ENCODE measurements at places on chromosomes 7 and 10. TPM values are rescaled to one million over a fixed set of nuclear protein-coding genes. Genes with fewer than 3 reads are reported as not detected.

DNA sequence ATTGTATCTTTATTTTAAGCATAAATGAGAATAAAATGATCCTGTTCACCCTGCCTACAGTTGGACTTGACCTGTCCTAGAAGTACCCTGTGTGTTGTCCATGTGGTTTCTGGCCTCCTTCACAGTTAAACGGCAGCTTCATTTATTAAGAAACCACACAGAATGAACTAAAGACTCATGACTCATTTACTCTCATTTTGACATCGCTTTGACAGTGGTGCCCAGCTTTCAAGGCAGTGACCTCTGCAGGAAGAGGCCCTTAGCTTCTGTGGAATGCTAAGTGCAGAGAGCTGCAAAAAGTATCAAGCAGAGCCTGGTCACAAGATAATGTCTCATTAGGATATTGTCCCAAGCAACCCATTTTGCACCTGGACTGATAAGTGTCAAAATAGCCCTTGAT lies 93.4 kb downstream of the AVL9 start:
- DNase-seq, result no peak

- no peak for DNase-seq
Measured at GRCh38 chr7:108284349-108285002, 154.3 kb upstream of the LAMB4 start.

GRCh38 chr10:68231106-68231816 lies 652 bp downstream of the ATOH7 start:
- DNase-seq, result peak; percentile 92

DNA sequence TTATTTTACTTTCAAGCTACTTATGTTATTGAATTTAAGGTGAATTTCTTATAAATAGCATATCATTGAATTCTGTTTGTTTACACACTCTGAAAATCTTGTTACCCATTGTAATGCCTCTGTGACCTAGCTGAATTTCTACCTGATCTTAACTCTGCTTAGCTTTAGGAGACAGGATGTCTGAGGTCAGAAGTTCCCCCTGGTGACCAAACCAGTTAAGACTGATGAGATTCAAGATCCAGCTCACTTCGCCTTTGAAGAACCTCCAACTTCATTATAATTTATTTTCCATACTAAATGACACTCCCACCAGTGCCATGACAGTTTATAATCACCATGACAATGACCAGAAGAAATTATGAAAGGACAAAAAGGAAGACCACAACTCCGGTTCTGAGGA lies 213.4 kb upstream of the CDC14C start:
- no peak for DNase-seq

GRCh38 chr10:930625-931325 lies 730 bp downstream of the LARP4B start:
- peak; percentile 74 for DNase-seq

INMT gene
- polyA plus RNA-seq, result 3.2 TPM

MRLN gene
- polyA plus RNA-seq, result 5.0 TPM

IL2RA gene
- 0.60 TPM for polyA plus RNA-seq

DNA sequence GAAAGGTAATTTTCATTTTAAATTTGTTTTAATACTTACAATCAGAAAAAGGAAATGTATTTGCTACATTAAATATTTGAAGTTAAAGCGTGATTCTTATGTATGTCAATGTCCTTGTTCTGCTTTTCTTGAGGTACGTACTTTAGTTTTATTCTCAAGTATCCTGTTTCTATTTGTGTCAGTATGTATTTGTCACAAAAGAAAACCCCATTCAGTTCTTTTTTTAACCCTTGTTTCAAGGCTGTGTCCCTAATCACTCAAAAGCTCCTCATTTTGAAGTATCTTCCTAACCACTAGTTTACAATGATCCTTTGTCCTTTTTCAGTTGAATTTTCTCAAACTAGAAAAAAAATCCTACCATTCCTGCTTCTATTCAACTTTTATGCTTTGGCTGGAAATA lies 25.2 kb downstream of the NHLRC2 start:
- DNase-seq, result no peak

DNA sequence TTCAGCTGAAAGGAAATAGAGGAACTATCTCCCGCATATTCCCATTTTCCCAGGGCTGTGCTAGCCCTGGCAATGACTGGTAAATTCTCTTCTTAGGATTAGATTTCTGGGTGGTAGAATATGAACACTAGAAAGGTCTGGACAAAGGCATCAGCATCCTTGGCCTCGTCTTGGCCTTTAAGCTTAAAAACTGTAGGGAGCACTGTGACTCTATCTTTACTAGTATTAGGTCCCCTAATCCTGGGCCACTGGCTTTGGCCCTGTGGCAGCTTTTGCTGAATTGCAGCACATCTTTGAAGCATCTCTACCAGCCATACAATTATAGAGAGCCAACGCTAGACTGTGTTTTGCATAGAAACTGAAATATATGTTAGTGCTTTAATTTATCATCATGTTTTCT lies 41.5 kb upstream of the EBLN1 start:
- no peak for DNase-seq

DNA sequence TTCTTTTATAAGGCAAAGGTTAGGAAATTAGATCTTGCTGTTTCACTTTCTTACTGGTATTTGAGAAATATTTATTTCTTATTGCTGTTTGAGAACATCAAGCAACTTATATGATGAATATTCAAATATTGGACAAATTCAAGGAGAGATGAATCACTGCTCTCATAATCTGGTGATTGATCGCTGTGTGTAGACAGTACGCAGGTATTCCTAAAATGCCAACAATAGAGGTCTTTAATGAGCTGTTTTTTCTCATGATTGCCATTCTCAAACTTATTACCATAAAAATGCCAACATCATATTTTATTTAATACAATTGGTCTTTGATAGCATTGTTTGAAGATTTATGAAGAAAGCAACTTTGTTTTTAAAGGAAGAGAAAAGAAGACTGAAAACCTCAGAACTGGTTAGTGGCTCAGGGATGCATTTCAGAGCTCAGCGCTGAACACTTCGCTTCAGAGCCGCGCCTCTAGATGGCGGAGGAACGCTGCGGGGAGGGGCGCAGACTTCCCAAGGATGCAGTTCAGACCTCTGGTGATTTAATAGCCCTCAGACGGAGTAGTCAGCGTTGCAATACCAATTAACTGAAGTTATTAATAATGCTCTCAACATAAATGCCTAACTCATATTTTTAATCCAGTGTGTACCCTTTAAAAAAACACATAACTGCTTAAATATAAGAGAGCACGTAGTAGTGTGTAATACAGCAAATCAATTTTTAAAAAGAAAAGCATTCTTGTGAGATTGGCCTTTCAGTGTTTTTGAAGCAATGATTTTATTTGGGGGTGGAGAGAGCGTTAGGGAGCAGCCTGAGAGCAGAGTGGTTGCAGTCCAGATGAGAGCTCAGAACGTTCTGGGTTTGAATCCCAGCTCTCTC lies 38.5 kb upstream of the STEAP4 start:
- peak; percentile 41 for DNase-seq

DNA sequence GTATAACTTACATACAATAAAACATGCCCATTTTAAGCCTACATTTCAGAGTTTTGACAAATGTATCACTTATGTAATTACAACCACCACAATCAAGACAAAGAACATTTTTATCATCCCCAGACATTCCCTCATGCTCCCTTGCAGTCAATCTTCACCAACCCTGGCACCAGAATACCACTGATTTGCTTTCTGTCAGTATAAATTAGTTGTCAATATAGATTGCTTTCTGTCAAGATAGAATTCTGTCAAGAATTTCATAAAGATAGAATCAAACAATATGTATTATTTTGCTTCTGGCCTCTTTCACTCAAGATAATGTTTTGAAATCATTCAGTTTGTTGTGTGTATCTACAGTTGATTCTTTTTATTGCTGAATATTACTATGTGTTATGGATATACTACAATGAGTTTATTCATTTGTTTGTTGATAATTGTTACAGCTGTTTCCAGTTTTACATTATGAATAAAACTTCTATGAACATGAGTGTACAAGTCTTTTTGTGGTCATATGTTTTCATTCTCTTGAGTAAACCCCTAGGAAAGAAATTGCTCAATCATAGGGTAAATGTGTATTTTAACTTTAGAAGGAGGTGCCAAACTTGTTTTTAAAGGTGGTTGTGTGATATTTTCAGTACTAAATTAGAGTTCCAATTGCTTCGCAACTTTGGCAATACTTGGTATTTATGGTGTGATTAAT lies 56.9 kb downstream of the IFIT5 start:
- no peak for DNase-seq

All from stomach (tissue), 19 donors.